Lung microvascular endothelial cell (primary cell): ENCODE measurements at places on chromosomes 2 and 18.
A peak's percentile ranks its signal among the peaks of the same experiment; 100 is the strongest.

- DNase-seq: no peak
These were observed 48.0 kb downstream of the COA5 start for GRCh38 chr2:98560256-98560771.

DNA sequence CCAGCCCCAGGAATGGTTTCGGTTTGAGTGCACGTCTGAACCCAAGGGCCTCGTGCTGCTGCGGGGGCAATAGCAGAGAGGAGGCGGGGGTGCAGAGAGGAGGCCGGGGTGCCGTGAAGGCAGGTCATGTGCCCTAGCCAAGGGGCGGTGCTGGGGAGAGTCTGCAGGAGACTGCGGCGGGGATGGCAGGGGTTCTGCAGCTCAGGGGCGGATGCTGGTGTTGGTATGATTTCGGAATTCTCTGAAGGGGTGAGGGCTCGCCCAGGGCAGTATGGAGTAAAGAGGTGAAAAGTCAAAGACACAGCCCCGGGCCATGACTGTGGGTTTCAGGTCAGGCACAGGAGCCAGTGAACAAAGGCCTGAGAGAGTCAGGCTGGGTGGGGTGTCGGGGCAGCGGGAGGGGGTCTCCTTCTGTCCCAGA lies 186.5 kb upstream of the HDAC4 start:
- DNase-seq: no peak

DNA sequence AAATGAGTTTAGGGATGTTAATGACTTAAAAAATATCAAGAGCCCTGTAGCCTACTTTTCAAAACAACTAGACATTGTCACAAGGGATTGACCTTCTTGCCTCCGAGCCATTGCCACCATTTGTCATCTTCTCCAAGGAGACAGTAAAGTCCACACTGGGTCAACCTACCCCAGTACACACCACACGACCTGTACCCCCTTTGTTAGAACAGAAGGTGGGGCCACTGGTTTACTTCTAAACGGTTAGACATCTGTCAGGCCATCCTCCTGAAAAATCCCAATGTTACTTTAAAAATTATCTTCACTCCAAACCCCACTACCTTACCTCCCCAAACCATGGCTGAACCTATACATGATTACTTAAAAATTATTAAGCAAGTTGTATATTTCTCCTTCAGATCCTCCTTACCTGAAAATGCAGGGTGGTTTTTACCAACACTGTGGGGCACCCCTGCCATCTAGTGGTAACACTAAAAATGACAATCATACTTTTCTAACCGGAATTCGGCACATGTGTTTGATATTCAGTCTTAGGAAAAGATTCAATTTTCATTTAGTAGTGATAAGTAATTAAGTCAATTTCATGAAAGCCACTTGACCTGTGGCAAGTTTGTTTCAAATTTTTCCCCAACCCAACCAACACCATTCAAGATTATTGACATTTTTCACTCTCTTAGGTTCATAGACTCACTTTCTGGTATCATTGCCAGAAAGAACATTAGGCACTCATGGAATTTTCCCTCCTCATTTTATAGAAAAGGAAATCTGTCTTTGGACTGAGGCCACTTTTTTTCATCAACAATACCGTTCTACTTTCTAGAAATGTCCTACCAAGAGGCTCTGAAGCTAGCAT lies 265.3 kb upstream of the PKDCC start:
- peak; percentile 49 for DNase-seq

- DNase-seq: no peak
These were observed 79.2 kb downstream of the MDH1 start for GRCh38 chr2:63668000-63668399.

DNA sequence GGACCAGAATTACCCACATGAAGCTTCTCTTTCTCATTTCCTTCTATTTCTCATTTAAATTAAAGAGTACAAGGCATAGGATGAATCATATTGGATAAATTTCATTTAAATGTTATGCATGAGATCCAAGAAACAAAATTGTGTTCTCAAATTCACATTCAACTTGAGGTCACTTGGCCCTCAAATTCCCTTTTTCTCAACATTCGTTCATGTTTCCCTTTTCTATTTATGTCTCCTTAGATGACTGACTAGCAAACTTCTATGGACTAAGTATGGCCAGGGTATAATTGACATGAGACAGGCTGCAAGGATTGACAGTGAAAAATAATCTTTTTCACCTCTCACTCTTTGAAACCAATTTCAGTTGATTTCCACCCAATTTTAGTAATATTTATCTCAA lies 4.0 kb upstream of the LDLRAD4 start:
- DNase-seq: no peak

DNA sequence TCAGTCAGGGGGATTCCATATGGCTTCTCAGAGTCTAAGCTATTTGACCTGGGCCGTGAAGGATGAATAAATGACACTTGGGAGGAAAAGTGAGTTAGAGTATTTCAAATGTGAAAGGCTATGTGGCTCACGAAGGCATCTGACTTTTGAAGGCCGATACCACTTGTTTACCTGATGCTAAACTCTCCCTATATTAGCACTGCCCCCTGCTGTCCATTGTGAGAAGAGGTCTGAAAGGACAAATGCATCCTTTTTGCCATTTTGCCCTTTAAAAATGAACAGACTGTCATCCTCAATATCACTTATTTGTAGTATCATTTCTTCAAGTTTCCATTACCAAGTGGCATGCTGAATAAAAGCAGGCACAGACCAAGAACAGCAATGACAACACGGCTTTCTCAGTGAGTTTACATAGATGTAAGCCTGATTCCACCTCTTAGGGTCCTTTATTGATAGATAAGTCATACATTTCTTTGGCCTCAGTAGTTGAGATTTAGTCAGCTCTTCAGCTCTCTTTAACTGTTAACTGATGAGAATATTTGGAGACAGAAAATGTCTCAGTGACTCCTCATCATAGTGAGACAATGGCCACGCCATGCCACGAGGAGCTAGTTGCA lies 40.1 kb downstream of the DOCK10 start:
- DNase-seq: peak; percentile 85

DNA sequence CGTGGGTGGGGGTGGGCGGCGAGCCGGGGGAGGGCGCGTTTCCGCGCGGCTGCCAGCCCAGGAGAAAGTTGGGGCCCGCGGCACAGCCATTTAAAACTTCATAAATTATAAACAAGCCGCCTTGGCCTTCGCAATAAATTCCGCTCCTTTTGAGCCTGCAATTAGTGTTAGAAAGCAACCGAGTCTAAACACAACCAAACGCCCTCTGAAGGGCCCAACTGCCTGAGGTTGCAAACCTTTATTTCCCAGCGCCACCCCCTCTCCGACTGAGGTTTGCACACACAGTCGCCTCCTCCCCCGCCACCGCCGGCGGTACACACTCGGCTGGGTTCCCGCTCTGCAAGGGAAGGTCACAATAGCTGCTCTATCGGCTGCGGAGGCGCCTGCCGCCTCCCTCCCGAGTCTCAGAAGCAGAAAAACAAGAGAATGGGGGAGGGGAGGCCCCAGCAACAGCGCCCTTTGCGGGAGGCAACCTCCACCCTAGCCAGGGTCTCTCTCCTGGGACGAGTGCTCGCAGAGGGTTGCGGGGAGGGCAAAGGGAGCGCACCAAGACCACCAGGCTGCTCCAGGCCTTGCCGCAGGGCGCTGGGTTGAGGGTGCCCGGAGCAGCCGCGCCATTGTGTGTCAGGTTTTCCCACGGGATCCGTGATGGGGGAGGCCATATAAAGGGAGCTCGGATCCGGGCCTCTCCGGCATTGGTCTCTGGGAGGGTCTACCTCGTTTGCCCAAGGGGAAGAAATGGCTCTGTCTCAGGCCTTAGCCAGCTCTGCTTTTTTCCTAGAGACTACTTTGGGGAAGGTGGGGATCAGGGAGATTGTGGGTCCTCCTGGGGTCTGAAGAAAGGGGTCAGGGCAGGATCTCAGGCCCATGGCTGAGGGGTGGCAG lies 13.4 kb upstream of the HOXD1 start:
- DNase-seq: no peak

DNA sequence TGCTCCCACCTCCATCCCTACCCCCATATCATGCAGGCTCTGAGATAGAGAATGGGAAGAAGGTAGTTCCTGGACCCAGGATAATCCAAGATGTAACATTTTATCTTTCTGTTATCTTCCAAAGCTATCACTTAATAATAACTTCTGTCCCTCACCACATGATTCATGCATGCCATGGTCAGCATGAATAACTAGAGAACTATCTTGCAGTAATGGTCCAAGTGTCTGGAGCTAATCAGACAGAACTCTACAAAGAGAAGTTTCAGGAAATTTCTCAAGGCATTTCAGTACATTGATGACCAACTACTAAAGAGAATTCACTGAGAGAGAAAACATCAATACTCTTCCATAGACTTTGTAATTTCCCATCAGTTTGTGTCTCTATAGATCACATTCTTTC lies 1469.7 kb upstream of the PIK3C3 start:
- DNase-seq: no peak

DNA sequence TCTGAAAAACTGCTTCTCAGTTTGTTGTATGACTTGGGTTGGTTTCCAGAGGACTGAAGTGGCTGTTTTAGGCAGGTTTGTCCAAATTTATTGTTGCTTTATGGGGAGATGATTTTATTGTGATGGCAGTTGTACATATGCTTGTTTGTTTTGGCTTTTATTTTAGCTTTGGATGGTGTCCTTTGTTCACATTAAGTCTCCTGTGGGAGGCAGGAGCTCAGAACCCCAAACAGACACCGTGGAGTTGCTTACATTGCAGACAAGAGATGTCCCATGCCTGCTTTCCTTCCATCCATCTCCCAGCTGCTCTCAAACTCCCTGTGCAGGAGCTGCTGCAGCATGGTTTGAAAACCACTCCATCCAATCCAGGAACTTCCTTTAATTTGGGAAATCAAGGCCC lies 414.7 kb downstream of the LPIN1 start:
- no peak for DNase-seq

GRCh38 chr2:47310801-47311560 lies 92.0 kb upstream of the MSH2 start:
- no peak for DNase-seq

GRCh38 chr2:109356324-109357035 lies 227.5 kb downstream of the SH3RF3 start:
- DNase-seq: no peak

GRCh38 chr2:161733025-161733424 lies 108.8 kb downstream of the SLC4A10 start:
- no peak for DNase-seq

GRCh38 chr2:237604960-237605359 lies 14.4 kb upstream of the RAB17 start:
- DNase-seq: peak; percentile 78

DNA sequence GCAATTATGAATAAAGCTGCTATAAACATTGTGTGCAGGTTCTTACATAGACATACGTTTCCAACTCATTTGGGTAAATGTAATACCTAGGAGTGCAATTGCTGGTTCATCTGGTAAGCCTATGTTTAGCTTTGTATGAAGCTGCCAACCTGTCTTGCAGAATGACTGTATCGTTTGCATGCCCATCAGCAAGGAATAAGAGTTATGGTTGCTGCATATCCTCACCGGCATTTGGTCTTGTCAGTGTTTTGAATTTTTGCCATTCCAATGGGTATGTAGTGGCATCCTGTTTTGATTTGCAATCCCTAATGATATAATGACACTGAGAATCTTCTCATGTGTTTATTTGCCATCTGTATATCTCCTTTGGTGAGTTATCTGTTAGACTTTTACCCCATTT lies 20.7 kb downstream of the CCDC150 start:
- peak; percentile 62 for DNase-seq

- DNase-seq: no peak
These were observed 216.3 kb downstream of the LDLRAD4 start for GRCh38 chr18:13434854-13435253.

- peak; percentile 46 for DNase-seq
These were observed 142.7 kb downstream of the SCG2 start for GRCh38 chr2:223459328-223459939.

DNA sequence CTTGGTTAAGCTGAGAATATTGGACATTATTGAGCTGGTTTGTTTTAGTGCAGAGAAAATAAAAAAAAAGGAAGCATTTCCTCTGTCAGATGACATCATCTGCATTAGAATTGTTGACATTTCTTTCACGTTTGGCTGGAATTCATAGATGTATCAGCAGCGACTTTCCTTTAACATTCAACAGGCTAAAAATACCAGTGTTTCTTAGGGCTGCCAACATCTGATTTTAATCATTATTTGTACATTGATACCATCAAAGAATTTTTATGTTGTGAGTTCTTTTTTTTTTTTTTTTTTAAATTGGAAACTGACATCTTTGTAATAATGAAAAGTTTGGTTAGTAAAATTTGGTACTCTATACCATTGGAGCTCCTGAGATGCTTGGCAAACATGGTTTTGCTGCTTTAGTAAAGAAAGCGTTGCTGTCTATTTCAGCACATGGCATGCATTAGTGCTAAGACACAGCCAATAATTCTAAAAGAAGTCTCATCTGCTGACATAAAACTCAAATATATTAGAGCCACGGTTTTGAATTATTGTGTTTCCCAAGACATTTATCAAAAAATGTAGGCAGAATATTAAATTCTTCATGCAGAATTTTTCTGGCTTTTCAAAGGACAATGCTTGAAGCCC lies 33.6 kb downstream of the GTF2A1L start:
- DNase-seq: no peak

- DNase-seq: no peak
These were observed 674.9 kb upstream of the FANCL start for GRCh38 chr2:58916063-58916462.

DNA sequence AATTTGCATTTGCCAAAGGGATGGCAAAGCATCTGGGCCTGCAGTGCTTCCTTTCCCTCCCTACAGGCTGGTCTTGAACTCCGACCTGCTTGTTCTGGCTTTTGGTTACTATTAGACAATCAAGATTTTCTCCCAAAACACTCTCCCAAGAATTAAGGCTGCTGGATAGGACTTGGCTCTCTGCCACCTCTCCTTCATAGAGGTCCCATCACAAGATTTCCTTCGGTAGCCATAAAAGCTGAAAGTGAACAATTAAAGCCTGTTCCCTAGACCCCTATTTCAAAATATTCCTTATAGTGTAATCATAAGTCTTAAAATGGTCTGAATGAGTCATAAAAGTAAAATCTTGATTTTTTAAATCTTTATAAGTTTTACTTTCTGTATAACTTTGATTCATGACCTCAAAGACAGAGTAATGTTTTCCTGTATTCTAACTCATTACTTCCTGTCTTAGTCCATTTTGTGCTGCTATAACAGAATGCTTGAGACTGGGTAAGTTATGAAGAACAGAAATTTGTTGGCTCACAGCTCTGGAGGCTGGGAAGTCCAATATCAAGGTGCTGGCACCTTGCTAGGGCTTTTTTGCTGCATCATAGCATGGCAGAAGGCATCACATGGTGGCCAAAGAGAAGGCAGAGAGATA lies 37.8 kb upstream of the TNP1 start:
- DNase-seq: peak; percentile 72

- DNase-seq: no peak
These were observed 602.6 kb upstream of the VRK2 start for GRCh38 chr2:57443973-57444521.

- no peak for DNase-seq
These were observed 124.7 kb downstream of the HDAC4 start for GRCh38 chr2:239275847-239276831.

- no peak for DNase-seq
These were observed 147.4 kb downstream of the CERS6 start for GRCh38 chr2:168603439-168603961.
